ENCODE measurements at places on chromosomes 5 and 9.

GRCh38 chr5:97074859-97075489 lies 67.4 kb downstream of the LIX1 start:
- H3K27me3 ChIP-seq = no peaks in the 10 kb centered on the region
- H3K27ac ChIP-seq = no peak overlapping the region
- no peak overlapping the region for H3K4me3 ChIP-seq
- no peaks in the 10 kb centered on the region for H3K36me3 ChIP-seq
- no peak for DNase-seq
- peaks cover 6% of the 10 kb centered on the region for H3K4me1 ChIP-seq

GRCh38 chr9:101235105-101235866 lies 149.5 kb downstream of the BAAT start:
- H3K4me1 ChIP-seq = no peaks in the 10 kb centered on the region
- no peak overlapping the region for H3K4me3 ChIP-seq
- no peaks in the 10 kb centered on the region for H3K36me3 ChIP-seq
- no peak for DNase-seq
- H3K27me3 ChIP-seq = peaks cover 10% of the 10 kb centered on the region

DNA sequence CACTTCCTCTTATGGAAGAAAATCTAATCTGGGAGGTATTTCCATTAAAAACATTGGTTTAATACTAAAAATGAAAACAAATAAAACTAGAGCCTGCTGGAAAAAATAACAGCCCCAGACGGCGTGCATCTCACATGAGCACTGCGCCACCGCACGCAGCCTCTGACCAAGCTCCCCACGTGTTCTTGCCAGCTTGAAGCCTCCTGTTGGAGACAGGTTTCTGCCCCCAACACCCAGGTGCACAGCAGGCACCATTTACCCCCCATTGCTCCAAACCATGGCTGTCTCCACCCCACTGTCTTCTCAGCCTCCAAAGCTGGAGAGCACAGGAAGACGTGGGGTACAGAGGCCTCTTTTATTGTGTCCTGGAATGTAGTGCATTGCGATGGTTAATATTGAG lies 10.7 kb upstream of the COL5A1 start:
- no peaks in the 10 kb centered on the region for H3K27me3 ChIP-seq
- no peak overlapping the region for H3K27ac ChIP-seq
- no peaks in the 10 kb centered on the region for H3K4me1 ChIP-seq
- no peak for DNase-seq

DNA sequence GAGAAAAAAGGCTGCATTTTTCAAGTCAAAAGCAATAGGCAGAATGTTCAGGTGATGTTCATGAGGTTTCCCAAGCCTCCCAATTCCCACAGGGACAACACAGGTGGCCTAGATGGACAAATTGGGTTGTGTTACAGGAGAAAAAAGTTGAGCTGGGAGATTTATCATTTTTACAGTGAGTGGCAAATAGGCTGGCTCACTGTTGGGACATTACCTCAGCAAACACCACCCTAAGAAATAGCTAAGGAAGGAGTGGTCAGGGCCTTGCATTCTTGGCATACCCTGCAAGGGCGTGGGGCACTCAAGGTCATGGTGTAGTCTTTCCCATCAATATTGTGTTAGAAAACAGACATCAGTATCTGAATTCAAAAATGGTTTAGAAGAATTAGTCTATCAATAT lies 23.3 kb upstream of the CPLANE1 start:
- H3K4me1 ChIP-seq = no peaks in the 10 kb centered on the region
- H3K36me3 ChIP-seq = no peaks in the 10 kb centered on the region
- H3K27me3 ChIP-seq = no peaks in the 10 kb centered on the region
- no peak overlapping the region for H3K4me3 ChIP-seq
- no peak for DNase-seq

- H3K4me1 ChIP-seq = no peaks in the 10 kb centered on the region
- no peaks in the 10 kb centered on the region for H3K36me3 ChIP-seq
- no peak for DNase-seq
- H3K27me3 ChIP-seq = no peaks in the 10 kb centered on the region
- H3K27ac ChIP-seq = no peak overlapping the region
Observed at GRCh38 chr9:106616026-106616425, 246.9 kb upstream of the ZNF462 start.

DNA sequence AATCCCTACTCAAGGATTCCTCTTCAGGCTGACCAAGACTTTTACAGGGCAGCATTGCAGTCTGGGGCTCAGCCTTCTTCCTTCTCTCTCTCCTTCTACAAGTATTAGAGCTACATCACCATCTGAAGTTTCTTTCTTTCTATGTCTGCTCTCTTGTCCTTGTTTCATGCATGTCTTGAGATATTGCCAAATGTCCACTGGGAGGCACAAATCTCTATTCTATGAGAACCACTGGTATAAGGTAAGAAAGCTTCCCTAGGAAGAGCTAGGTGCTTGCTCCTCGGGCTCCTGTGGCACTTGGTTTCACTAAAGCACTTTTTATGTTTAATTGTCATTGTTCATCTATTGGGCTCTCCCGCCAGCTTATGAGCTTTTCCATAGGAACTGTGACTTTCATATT lies 289.2 kb upstream of the PCSK5 start:
- no peaks in the 10 kb centered on the region for H3K4me1 ChIP-seq
- no peak for DNase-seq
- H3K4me3 ChIP-seq = no peak overlapping the region
- no peaks in the 10 kb centered on the region for H3K36me3 ChIP-seq

DNA sequence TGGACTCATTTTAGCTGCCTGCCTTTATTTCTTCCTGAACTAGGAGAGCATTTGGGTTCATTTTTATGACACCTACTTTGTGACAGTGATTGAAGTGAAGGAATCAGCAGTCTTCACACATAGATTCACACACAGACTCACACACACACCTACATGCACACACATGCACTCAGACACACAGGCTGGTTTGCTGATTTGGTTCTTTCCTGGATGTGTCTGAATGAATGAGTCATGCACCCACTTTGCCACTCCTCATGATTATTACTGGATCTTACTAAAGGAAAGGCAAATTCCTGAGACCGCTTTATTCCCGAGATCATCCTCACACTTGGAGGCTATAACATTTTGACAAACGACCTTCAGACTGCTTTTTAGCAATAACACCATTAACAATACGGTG lies 529.5 kb downstream of the AGTPBP1 start:
- H3K27me3 ChIP-seq = peaks cover 25% of the 10 kb centered on the region
- no peak for DNase-seq
- H3K36me3 ChIP-seq = no peaks in the 10 kb centered on the region

DNA sequence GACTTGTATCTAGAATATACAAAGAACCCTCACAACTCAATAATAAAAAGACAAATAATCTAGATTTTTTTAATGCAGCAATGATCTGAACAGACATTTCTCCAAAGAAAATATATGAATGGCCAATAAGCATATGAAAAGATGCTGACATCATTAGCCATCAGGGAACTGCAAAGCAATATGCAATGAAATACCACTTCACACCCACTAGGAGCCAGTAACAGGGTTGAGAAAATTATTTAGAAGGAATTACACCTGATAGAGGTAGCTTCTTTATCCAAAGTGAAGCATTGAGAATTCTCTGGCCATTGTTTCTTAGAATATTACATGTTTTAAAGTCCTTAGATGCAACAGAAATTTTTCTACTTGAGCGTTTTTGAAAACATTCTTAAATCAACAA lies 316.9 kb downstream of the KCNN2 start:
- no peak for DNase-seq
- H3K4me1 ChIP-seq = no peaks in the 10 kb centered on the region
- H3K36me3 ChIP-seq = no peaks in the 10 kb centered on the region

GRCh38 chr9:69194702-69195418 lies 20.8 kb downstream of the TJP2 start:
- DNase-seq = no peak
- peaks cover under 1% of the 10 kb centered on the region for H3K4me1 ChIP-seq
- H3K27ac ChIP-seq = no peak overlapping the region

DNA sequence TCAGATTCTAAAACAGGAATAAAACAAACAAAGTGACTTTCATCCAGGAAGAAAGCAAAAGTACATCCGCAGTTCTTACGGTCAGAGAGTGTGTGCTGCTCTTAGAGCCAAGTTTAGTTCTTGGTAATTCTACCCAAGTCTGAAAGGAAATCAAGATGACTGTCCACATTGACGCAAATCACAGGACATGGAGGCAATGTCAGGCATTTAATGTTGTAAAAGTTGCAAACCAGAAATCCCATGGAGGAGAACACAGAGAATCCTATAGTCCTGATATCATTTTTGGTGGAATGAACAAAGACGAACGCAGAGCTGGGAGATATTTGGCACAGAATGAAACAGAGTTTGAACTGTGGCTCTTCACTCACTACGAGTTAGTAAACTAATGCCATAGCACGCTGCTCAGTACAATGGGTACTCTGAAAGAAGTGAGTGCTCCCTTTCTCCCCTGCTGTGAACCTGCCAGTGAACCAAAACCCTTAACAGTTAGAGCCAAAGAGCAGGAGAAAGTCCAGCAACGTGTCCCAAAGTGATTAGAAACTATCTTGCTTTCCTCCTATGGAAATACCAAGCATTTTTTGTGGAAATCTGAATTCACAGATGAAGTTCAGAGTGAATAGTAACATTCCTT lies 74.3 kb downstream of the MUSK start:
- H3K4me1 ChIP-seq = no peaks in the 10 kb centered on the region
- no peak overlapping the region for H3K4me3 ChIP-seq
- no peaks in the 10 kb centered on the region for H3K36me3 ChIP-seq
- H3K27me3 ChIP-seq = no peaks in the 10 kb centered on the region
- H3K27ac ChIP-seq = no peak overlapping the region

DNA sequence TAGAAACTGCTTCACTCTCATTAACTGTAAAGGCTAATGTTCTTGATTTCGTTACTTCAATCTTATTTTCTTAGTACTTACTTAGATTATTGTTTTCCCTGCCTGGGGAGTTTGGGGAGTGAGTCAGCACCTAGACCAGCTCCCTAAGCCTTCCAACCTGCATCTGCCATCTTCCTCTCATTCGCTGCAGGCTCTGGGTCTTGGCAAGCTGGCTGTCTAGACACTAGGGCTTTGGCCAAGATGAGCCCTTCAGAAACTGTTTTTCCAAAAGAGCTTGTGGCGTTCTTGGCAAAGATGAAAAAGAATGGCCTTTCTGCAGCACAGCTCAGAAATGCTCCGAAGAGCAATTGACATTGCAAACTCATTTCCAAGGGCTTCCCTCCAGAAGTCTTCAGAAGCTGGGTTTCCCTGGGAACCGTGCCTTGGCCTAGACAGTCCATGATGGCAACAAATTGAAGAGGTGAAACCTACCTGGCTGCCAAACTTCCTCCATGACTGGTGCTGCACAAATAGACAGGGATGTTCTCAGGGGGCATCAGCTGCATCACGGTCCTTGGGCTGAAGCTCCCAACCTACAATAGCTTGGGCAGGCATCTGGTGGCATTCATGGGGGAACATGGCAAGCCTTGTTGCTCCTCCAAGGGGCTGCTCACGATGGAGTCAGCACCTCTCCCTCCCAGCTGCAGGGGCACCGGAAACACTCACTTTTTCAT lies 76.6 kb downstream of the NSUN2 start:
- peaks cover 3% of the 10 kb centered on the region for H3K4me1 ChIP-seq
- H3K27me3 ChIP-seq = peaks cover 8% of the 10 kb centered on the region
- H3K4me3 ChIP-seq = no peak overlapping the region
- H3K27ac ChIP-seq = no peak overlapping the region
- no peaks in the 10 kb centered on the region for H3K36me3 ChIP-seq
- no peak for DNase-seq

GRCh38 chr5:172356047-172356446 lies 72.5 kb upstream of the UBTD2 start:
- no peak overlapping the region for H3K27ac ChIP-seq
- DNase-seq = no peak
- no peaks in the 10 kb centered on the region for H3K4me1 ChIP-seq
- no peak overlapping the region for H3K4me3 ChIP-seq
- H3K27me3 ChIP-seq = peaks cover 2% of the 10 kb centered on the region

- no peak for DNase-seq
- no peak overlapping the region for H3K27ac ChIP-seq
- H3K27me3 ChIP-seq = no peaks in the 10 kb centered on the region
- peaks cover 28% of the 10 kb centered on the region for H3K4me1 ChIP-seq
- no peaks in the 10 kb centered on the region for H3K36me3 ChIP-seq
Observed at GRCh38 chr5:43101491-43101890, 19.2 kb upstream of the ZNF131 start.

GRCh38 chr5:178372142-178372571 lies 139.6 kb upstream of the PHYKPL start:
- H3K27me3 ChIP-seq = no peaks in the 10 kb centered on the region
- H3K4me3 ChIP-seq = no peak overlapping the region
- no peaks in the 10 kb centered on the region for H3K4me1 ChIP-seq
- no peak for DNase-seq
- H3K36me3 ChIP-seq = no peaks in the 10 kb centered on the region

GRCh38 chr5:133758641-133759040 lies 146.3 kb upstream of the FSTL4 start:
- peak; percentile 30 for DNase-seq
- no peak overlapping the region for H3K27ac ChIP-seq
- peaks cover 15% of the 10 kb centered on the region for H3K27me3 ChIP-seq

- no peak for DNase-seq
- no peaks in the 10 kb centered on the region for H3K36me3 ChIP-seq
- no peak overlapping the region for H3K27ac ChIP-seq
- no peaks in the 10 kb centered on the region for H3K4me1 ChIP-seq
- no peak overlapping the region for H3K4me3 ChIP-seq
Observed at GRCh38 chr5:129773376-129773775, 25.5 kb downstream of the MINAR2 start.

GRCh38 chr9:21958833-21959232 lies 35.4 kb downstream of the CDKN2A start:
- DNase-seq = no peak
- H3K4me3 ChIP-seq = no peak overlapping the region
- H3K4me1 ChIP-seq = no peaks in the 10 kb centered on the region
- peaks cover 37% of the 10 kb centered on the region for H3K27me3 ChIP-seq
- no peak overlapping the region for H3K27ac ChIP-seq

GRCh38 chr9:2125906-2126305 lies 110.8 kb downstream of the SMARCA2 start:
- H3K27ac ChIP-seq = peak overlapping the region; percentile 78
- peaks cover 44% of the 10 kb centered on the region for H3K36me3 ChIP-seq
- DNase-seq = no peak
- H3K27me3 ChIP-seq = no peaks in the 10 kb centered on the region

GRCh38 chr9:75041041-75041440 lies 12.9 kb upstream of the CARNMT1 start:
- no peak overlapping the region for H3K4me3 ChIP-seq
- DNase-seq = no peak
- H3K4me1 ChIP-seq = peaks cover 7% of the 10 kb centered on the region
- no peak overlapping the region for H3K27ac ChIP-seq
- H3K27me3 ChIP-seq = no peaks in the 10 kb centered on the region
- no peaks in the 10 kb centered on the region for H3K36me3 ChIP-seq

DNA sequence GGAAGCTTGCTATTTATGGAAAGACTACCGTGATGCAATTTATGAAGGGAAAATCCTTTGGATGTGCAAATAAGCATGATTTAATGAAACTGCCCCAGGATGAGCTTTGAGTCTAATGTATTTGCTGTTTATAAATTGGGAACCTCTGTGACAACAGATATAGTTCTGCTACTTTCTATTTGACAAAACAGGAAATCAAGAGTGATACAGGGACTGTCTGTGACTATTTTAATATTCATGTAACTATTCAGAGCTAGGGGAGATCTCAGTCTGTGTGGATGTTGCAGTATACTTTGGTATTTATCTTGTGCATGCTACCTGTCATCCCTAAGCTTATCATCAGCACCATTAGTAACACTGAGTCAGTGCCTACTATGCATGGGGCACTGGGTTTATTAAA lies 132.1 kb downstream of the PDZD2 start:
- H3K27me3 ChIP-seq = no peaks in the 10 kb centered on the region
- H3K4me3 ChIP-seq = no peak overlapping the region
- H3K4me1 ChIP-seq = no peaks in the 10 kb centered on the region
- DNase-seq = no peak
- no peaks in the 10 kb centered on the region for H3K36me3 ChIP-seq
- H3K27ac ChIP-seq = no peak overlapping the region
